Kidney epithelial cell (primary cell): ENCODE measurements at places on chromosomes 16 and 17.

- no peak for DNase-seq
Observed at GRCh38 chr16:89043636-89044417, 49.8 kb upstream of the ACSF3 start.

- DNase-seq: no peak
Observed at GRCh38 chr16:88923450-88923849, 53.6 kb downstream of the CBFA2T3 start.

DNA sequence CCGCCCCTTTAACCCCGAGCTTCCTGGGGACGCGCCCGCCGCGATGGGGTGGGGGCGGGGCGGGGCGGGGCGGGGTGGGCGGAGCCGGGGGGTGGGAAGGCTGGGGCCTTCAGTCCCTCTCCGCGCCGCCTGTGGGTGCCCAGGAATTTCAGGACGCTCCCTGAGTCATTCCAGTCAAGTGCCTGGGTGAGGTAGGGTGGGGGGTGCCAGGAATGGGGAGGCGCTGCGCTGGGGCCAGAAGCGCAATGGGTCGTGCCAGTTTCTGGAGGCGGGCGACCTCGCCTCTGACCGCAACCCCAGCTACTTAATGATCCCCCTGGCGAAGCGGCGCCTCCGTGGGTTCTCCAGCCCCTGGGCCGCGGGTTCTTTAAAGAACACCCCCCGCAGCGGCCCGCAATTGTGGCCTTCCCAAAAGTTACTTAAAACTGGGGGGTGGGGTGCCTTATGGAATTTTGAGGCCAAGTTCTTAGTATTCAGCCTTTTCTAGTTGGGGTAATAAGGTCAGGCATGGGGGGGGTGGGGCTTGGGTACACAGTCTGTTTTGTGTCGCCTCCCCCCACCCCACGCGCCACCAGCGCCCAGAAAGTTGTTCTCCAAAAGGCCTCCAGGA, 826 bp upstream of the GSE1 start:
- peak; percentile 86 for DNase-seq

GRCh38 chr16:58471209-58471975, 28.6 kb upstream of the NDRG4 start:
- no peak for DNase-seq

DNA sequence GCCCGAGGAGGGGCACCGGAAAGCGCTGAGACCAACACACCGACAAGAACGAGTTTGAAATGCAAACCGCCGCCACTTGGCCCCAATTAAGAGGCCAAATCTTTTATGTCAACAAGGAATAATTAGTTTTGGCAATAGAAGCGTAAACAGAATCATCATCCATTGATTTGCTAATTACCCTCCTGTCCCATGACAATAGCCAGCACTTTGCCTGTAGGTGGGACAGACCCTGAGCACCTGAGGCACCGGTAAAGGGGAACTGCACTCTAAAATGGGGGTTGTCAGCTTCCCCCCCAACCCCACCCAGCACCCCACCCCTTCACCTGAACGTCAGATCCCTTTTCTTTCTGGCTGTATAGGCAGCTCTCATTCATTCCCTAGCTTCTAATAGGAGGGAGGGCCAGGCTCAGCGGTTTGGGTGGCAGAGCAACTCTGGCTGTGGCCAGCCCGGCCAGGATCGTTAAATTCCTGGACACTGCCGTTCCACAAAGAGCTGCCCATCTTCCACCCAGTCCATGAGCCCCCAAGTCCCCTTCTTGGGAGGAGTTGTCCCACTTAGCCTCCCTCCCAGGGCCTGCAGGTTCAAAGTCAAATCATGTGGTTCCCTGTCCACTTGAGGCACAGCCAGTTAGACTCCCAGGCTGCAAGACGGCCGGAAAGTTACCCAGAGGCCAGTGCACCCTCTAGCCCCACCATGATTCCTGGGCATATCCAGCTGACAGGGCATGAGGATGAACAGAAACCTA, 45.8 kb downstream of the WNT3 start:
- no peak for DNase-seq

GRCh38 chr17:50093807-50094206, 1.3 kb upstream of the PDK2 start:
- DNase-seq: no peak

DNA sequence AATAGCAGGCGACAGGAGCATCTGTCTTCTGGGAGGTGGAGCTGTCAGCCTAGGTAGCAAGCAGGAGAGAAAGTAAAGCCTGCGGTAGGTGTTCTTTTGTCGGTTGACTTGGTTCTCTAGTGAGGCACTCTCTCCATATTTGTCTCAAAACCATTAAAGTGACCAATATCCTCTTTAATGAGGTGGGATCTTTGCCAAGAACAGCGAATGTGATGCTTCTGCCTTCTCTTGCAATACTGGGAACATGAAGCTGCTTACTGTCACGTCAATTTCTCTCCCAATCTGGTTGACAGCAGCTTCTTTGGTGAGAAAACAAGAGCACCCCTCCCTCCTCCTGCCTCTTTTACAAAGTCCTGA, 176.7 kb downstream of the ABCC12 start:
- no peak for DNase-seq

GRCh38 chr17:52120465-52120864, 38.0 kb downstream of the CA10 start:
- DNase-seq: no peak

DNA sequence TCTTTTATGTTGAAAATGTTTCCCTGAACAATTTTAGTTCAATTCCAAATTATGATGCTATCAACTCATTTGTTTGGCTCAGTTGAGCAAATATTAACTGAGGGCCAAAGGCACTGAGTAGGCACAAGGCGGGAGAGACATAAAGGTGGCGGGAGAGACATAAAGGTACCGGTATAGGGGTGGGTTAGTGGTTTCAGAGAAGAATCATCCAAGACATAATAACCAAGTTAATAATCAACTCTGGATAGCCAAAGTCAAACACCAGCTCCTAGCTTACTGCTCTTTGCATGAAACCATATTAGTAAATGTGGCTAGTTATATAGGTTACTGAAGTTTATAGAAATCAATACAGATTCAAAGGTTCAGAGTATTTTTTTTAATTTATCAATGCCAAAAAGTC, 91.7 kb downstream of the RPGRIP1L start:
- DNase-seq: no peak

DNA sequence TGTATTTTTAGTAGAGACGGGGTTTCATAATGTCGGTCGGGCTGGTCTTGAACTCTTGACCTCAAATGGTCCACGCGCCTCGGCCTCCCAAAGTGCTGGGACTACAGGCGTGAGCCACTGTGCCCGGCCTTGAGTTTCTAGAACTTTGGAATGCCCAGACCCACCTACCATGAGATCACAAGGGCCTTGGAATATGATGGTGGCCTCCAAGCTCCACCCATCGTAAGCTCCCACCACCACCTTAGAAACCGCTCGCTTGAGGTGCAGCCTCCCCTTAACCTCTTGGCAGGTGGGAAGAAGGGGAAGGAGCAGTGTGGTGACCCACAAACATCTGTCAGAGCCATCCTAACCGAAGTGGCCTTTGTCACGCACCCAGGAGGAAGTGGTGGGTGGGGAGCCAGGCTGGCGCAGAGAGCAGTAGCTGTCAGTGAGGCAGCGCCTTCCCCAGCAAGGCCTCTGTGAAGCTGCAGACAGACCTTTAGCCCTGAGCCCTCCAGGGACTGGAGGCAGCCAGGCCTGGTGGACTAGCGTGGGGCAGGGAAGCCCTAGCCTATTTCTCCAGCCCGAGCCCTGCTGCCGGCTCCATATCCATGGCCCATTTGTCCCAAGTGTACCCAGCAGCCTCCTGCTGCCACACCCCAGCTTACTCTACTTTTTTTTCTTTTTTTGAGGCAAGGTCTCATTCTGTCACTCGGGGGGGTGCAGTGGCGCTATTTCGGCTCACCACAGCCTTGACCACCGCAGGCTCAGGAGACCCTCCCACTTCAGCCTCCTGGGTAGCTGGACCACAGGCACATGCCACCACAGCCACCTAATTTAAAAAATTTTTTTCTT, 13.1 kb upstream of the SEPHS2 start:
- no peak for DNase-seq

DNA sequence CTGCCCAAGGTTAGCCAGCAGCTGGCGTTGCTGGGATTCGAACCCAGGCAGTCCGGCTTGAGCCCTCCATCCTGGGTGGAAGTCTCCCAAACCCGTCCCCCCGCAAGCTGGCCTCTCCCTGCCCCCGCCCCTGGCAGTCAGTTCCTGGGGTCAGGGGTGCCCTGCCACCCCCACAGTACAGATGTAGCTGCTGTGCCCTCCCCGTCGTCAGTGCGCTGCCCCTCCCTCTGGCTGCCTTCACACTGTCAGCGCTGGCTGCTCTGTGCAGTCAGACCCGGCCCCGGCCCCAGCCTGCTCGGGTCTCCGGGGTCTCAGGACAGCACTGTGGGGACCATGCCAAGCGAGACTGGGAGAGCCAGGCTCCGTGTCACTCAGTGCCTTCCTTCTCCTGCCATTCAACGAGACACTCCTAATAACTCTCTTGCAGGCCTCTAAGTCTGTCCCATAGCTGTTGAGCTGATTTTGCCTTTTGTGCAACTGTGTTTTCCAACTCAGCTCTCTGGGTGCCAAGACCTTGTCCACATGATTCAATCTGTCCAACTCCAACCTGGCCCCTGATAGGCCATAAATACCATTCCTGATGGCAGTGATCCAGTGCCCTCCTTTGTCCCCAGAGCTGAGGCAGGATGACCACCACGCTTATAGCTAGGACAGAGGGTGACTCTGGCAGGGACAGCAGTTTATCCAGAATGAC, 55.5 kb upstream of the IL34 start:
- no peak for DNase-seq

- no peak for DNase-seq
Observed at GRCh38 chr16:85465328-85466303, 147.5 kb upstream of the GSE1 start.

- DNase-seq: no peak
Observed at GRCh38 chr17:27995554-27995953, 46.9 kb upstream of the NLK start.

DNA sequence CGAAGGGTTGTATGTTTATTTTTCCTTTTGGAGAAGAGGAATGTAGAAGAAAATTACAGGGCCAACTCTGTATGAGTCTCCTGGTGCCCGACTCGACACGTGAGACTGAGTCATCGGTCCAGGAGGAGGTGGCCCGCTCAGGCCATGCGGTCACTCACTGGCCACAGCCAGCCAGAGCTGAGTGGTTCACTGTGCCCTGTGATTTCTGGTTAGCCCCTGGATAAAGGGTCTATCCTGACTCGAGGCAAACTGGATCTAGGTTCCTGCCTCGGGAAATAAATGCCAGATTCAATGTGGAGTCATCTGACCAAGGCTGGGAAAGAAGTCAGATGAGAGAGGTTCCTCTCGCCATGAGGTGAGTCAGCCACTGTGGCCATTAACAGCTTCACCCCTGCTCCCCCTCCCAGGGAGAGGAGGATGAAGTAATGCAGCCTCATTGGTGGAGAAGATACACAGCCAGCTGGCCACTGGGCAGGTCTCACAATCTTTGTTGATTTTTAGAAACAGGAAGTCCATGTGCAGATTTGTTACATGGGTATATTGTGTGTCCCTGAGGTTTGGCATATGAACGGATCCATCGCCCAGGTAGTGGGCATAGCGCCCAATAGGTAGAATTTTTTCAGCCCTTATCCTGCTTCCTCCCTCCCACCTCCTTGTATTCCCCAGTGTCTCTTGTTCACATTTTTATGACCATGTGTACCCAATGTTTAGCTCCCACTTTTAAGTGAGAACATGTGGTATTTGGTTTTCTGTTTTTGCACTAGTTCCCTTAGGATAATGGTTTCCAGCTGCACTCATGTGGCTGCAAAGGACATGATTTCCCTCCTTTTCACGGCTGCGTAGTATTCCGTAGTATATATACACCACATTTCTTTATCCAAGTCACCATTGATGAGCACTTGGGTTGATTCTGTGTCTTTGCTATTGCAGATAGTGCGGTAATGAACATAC, 21.7 kb upstream of the USP36 start:
- peak; percentile 88 for DNase-seq

- no peak for DNase-seq
Observed at GRCh38 chr17:7208027-7208571, 11.5 kb downstream of the DLG4 start.

GRCh38 chr16:50862818-50863643, 121.1 kb downstream of the CYLD start:
- no peak for DNase-seq

DNA sequence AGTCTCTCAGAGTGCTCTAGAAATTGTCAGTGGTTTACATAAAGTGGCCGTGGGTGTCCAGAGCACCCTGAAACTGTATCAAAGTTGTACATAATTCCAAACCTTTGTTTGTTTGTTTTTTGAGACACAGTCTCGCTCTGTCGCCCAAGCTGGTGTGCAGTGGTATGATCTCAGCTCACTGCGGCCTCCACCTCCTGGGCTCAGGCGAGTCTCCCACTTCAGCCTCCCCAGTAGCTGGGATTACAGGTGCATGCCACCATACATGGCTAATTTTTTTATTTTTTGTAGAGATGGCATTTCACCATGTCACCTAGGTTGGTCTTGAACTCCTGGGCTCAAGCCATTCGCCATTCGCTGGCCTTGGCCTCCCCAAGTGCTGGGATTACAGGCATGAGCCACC, 24.3 kb upstream of the ADGRG1 start:
- DNase-seq: no peak

- DNase-seq: no peak
Observed at GRCh38 chr16:66840883-66841282, 3.3 kb upstream of the CA7 start.

DNA sequence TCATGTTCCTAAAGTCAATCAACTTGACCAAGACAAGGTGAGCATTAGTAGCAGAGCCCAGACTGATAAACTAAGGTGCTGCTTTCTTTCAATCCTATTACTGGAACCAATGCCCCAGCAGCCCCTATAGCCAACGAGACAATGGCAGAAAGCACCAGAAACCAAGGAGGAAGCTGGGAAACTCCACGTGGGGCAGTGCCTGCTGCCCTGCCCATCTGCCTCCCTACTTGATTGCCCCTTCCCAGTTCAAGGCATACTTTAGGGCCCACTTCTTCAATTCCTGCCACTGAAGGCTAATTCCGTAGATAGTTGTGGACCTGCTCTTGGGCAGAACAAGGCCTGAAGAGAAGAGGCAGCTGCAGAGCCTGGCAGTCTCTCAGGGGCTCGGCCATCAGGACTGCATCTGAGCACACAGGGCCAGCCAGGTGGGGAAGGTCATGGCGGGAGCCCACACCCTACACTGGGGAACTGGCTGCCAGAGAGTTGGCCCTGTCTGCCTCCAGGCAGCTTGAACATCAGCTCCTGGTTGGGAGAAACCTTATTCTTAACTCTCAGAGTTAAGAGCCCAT, 30.9 kb downstream of the WSB1 start:
- DNase-seq: no peak

GRCh38 chr17:54426296-54426886, 474.3 kb upstream of the TOM1L1 start:
- DNase-seq: no peak

DNA sequence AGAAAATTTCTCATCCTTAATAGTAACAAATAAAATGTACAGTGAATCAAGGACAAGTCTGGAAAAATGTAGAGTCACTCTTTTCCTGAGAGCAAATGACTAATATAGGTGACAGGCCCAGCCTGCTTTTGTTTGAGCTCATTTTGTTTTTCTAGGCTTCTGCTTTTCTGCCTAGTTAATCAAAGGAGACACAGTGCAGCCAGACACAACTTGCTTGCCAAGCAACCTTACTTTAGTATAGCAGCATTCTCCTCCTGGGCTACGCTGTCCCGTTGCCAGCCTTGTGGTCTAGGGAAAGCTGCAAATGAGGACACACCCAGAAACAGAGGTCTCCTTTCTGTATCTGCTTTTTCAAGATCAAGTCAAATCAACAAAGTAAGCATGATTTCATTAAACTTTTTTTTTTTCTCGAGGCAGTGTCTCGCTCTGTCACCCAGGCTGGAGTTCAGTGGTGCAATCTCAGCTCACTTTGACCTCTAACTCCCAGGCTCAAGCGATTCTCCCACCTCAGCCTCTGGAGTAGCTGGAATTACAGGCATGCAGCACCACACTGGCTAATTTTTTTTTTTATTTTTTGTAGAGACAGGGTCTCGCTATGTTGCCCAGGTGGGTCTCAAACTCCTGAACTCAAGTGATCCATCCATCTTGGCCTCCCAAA, 17.2 kb downstream of the GINS3 start:
- peak; percentile 56 for DNase-seq
